Hindlimb muscle (tissue), 1 donor: ENCODE measurements at places on chromosomes 12 and 14. TPM values are rescaled to one million over a fixed set of nuclear protein-coding genes. Genes with fewer than 3 reads are reported as not detected.

Gene ADCY4
- polyA plus RNA-seq, result 17.0 TPM

- DNase-seq, result no peak
These were observed 248.8 kb downstream of the SUDS3 start for GRCh38 chr12:118625050-118625675.

- DNase-seq, result peak; percentile 54
These were observed 27.9 kb upstream of the ATP2A2 start for GRCh38 chr12:110253176-110253575.

Gene OASL
- 0.09 TPM for polyA plus RNA-seq

GRCh38 chr12:128052331-128052730 is 214.6 kb upstream of the TMEM132C start:
- no peak for DNase-seq

GRCh38 chr12:125097427-125097826 is 32.2 kb downstream of the AACS start:
- no peak for DNase-seq

Gene EIF2S3B
- polyA plus RNA-seq, result 0.71 TPM

Gene LRRC10
- polyA plus RNA-seq, result not detected

- DNase-seq, result no peak
These were observed 123.9 kb downstream of the PAX9 start for GRCh38 chr14:36785511-36785910.

- DNase-seq, result no peak
These were observed 19.1 kb upstream of the DNM1L start for GRCh38 chr12:32659908-32660440.

Gene SERPINA3
- not detected for polyA plus RNA-seq

GRCh38 chr14:70183991-70184390 is 4.8 kb downstream of the SLC8A3 start:
- no peak for DNase-seq

DNA sequence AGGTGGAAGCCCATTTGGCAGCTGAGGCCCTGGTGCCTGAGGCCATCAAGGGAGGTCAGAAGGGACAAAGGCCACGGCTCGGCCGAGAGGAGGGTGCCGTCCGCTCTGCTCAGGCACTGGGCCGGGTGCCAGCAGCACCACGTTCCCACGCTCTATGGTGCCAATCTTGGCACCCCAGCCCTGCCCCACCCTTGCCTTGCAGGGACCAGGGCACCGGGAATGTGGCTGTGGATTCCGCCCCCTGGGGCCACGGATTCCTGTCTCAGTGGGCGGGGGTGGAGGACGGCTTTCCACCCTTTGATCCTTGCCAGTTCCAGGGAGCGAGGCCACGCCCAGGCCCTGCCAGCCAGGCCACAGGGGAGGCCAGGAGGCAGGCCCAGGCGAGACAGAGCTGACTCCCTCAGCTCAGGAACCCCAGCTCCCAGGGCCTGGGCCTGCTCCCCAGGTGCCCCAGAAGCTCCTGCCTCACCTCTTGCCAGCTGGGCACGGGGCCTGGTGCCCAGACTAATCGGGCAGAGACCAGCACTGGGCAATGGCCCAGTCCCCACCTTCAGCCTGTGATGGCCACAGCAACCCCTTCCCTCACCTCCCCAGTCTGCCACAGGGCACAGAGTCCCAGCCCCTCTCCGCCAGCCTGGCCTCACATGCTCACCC is 26.4 kb upstream of the GPR132 start:
- no peak for DNase-seq

Gene SCNN1A
- 0.49 TPM for polyA plus RNA-seq

DNA sequence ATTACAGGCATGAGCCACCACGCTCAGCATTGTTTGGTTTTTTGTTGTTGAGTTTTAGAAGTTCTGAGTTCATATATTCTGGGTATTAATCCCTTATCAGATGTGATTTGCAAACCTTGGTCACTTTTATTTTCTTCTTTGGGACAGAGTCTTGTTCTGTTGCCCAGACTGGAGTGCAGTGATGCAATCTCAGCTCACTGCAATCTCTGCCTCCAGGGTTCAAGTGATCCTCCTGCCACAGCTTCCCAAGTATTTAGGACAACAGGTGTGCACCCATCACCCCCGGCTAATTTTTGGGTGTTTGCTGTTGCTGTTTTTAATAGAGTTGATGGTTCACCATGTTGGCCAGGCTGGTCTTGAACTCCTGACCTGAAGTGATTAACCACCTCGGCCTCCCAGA is 11.8 kb downstream of the USP30 start:
- no peak for DNase-seq

GRCh38 chr14:22296722-22297121 is 292.3 kb downstream of the DAD1 start:
- DNase-seq, result no peak

DNA sequence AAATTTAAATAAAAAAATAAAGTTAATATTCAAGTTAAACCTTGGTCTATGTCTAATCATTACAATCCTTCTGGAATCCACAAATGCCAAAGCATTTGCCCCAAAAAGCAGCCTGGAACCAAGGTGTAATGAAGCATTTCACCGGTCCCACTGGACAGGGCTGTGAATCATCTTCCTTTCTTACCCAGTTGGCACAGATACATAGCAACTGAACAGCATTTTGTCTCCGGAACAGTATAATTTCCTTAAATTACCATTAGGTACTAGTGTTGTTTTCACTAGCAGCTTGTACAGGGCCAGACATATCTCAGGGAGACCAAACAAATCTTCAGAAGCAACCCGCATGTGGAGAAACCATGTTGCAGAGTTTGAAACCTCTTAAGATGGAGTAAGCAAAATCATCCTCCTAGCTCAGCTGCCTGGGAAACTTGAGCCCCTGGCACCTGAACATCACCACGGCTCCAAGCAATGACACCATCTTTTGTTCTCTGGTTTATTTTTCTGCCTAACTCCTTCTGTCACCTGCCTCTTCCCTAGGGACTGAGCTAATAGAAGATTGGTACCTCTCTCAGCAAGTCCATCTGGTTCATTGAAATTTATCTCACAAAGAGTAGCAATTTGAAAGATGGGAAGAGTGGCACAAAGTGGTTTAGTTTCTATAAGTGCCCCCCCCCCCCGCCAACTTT is 17.9 kb upstream of the MDM1 start:
- DNase-seq, result no peak

DNA sequence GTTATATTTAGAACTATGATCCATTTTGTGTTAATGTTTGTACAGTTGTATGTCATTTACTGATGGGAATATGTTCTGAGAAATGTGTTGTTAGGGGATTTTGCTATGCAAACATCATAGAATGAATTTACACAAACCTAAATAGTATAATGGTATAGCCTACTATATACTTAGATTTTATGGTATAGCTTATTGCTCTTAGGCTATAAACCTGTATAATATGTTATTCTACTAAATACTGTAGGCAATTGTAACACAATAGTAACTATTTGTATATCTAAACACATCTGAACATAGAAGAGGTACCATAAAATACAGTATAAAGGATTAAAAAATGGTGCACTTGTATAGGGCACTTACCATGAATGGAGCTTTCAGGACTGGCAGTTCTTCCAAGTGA is 105.4 kb upstream of the GRIN2B start:
- DNase-seq, result no peak

- DNase-seq, result no peak
These were observed 4.4 kb downstream of the IPO8 start for GRCh38 chr12:30691122-30691879.

GRCh38 chr12:8154526-8154925 is 2.3 kb upstream of the ZNF705A start:
- DNase-seq, result no peak

Gene KRT6B
- 0.25 TPM for polyA plus RNA-seq

Gene ISM2
- polyA plus RNA-seq, result 0.10 TPM

Gene GALNT16
- polyA plus RNA-seq, result 25.7 TPM

- DNase-seq, result no peak
These were observed 21.1 kb downstream of the FKBP3 start for GRCh38 chr14:45112896-45113781.

Gene MIP
- polyA plus RNA-seq, result not detected

DNA sequence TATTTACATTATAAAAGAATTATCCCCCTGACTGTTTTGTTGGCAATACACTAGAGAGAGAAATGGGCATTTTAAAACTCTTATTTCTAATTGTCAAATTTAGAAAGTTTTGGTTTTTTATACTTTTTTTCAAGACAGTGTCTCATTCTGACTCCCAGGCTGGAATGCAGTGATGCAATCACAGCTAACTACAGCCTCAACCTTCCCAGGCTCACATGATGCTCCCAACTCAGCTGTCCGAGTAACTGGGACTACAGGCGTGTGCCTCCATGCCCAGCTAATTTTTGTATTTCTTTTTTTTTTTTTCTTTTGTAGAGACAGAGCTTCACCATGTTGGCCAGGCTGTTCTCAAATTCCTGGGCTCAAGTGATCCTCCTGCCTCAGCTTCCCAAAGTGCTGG is 8.3 kb upstream of the OR11H6 start:
- DNase-seq, result no peak

Gene PRIMA1
- polyA plus RNA-seq, result 3.2 TPM

GRCh38 chr12:47033789-47034555 is 45.4 kb upstream of the PCED1B start:
- no peak for DNase-seq

DNA sequence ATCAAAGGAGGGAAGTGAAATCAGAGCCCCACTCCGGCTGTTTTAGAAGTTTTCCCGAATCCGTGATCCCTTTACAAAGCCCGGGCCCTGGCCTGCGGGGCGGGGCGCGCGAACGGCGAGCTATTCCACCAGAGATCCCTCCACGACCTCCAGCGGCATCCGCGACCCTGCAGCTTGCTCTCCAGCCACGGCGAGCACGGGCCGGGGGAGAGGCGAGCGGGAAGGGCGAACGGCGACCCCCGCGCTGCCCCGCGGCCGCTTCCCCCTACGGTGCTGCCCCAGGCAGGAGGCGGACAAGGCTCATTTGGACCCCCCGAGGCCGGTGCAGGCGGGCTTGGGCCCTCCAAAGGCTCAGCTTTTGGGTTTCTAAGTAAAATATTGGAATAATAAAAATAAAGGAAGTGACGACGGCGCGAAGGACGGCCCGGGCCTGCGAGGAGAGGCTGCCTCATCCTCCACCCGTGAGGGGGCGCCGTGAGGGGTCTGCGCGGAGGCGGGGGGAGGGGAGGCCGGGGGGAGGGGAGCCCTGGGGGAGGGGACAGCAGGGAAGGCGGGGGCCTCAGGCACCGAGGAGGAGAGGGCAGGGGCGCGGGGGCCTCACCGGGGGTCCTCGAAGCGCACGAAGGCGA is 613 bp downstream of the SRSF9 start:
- peak; percentile 63 for DNase-seq

- DNase-seq, result no peak
These were observed 92.4 kb upstream of the PKP2 start for GRCh38 chr12:32988982-32989381.

DNA sequence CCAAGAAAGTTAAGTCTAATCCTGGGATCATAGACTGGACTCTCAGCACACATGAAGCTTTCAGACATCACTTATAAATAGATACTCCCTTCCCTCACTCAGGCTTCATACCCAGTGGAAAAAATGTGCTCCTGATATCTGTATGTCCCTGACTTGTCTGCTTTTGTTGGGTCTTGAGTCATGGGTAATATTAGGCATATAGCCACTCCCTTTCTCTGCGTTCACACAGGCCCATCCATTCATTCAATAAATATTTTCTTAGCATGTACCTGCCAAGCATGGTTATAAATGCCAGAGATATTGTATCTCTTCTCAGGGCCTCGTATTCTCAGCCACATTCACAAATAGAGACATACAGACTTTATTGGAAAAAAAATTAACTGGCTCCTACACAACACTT is 43.5 kb downstream of the COX16 start:
- no peak for DNase-seq

GRCh38 chr14:64763801-64764621 is 59.8 kb downstream of the PLEKHG3 start:
- DNase-seq, result no peak

DNA sequence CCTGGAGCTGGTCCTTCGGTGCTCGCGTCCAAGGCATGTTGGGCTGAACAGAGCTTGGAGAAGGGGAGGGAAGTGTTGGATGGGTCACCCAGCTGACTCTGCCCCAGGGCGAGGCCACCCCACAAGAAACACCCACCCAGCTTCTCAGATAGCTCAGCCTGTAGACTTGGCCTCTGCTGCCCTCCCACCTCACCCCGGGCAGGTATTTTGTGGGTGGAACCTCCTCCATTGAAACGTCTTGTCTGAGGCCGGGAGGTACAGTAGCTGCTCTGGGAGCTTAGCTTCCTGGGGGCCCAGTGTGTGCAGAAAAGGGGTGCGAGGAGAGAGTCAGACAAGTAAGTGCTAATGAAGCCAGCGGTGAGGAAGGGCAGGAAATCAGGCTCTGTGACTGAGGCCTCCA is 54.8 kb upstream of the TSPAN9 start:
- DNase-seq, result no peak

- DNase-seq, result no peak
These were observed at the start of gene CEP170B for GRCh38 chr14:104865081-104865630. CEP170B (plus strand) TSS chr14:104865268; CDS start chr14:104868451, 3,183 bp downstream.

- no peak for DNase-seq
These were observed 127.4 kb downstream of the KCNK10 start for GRCh38 chr14:88195676-88196075.
